ENCODE measurements at places on chromosomes 6 and 20. TPM values are rescaled to one million over a fixed set of nuclear protein-coding genes. Genes with fewer than 3 reads are reported as not detected.

DNA sequence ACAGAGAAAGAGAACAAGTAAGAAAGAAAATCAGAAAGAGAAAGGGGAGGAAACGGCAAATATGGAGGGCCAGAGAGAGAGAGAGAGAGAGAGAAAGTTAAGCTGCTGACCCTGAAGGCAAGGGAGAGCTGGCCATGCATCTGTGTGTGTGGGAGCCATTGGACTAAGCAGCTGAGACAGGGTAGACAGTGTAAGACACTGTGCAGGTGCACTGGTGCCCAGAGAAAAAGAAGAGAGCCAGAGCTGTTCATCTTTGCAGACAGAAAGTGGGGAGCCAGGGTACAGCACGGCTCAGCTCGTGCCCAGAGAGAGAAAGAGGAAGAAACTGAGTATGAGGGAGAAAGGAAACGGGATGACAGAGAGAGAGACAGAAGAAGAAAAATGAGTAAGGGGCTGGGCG, 24.2 kb upstream of the ZNF318 start:
- DNase-seq, result no peak

The ZBTB9 gene
- total RNA-seq, result 6.2 TPM

The MATN4 gene
- total RNA-seq, result under 0.01 TPM

The DEFB118 gene
- total RNA-seq, result not detected

GRCh38 chr6:54646069-54646950, 200.3 kb upstream of the FAM83B start:
- DNase-seq, result no peak

The COL21A1 gene
- not detected for total RNA-seq

DNA sequence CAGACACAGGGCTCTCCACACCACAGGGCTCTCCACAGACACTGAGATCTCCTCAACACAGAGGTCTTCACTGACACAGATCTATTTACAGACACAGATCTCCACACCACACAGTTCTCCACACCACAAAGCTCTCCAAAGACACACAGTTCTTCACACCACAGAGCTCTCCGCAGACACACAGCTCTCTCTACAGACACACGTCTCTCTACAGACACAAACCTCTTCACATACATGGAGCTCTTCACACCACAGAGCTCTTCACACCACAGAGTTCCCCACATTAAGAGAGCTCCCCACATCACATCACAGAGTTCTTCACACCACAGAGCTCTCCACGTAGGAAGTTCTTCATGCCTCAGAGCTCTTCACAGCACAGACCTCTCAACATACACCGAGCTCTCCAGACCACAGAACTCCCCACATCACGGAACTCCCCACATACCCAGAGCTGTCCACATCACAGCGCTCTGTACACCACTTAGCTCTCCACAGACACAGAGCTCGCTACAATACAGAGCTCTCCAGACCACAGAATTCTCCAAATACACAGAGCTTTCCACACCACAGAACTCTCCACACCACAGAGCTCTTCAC, 53.9 kb downstream of the ERMARD start:
- DNase-seq, result no peak

DNA sequence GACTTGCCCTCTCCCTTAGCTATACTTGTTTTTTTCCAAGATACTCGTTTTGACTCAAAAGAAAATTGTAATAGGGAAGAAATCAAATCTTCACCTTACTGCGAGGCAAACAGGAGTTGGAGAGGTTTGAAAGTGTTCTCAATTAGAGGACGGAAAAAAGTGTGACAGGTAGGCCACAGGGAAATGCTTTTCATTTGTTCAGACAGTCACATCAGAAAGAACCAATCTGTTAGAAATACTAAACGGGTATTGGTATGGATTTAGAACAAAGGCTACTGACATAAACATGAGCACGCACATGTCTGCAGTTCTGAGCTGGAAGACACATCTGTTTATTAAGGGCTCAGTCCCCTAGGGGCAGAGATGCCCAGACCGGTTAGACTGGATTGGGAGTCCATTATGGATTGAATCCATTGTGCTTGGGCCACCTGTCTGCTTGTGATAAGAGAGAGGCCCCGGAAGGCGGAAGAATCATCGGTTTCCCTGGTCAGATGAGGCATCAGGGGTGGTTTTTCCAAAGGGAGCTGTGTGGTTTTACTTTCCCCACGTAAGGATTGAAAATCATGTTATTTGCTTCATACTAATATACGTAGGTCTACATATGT, 220.9 kb upstream of the MYLIP start:
- no peak for DNase-seq

DNA sequence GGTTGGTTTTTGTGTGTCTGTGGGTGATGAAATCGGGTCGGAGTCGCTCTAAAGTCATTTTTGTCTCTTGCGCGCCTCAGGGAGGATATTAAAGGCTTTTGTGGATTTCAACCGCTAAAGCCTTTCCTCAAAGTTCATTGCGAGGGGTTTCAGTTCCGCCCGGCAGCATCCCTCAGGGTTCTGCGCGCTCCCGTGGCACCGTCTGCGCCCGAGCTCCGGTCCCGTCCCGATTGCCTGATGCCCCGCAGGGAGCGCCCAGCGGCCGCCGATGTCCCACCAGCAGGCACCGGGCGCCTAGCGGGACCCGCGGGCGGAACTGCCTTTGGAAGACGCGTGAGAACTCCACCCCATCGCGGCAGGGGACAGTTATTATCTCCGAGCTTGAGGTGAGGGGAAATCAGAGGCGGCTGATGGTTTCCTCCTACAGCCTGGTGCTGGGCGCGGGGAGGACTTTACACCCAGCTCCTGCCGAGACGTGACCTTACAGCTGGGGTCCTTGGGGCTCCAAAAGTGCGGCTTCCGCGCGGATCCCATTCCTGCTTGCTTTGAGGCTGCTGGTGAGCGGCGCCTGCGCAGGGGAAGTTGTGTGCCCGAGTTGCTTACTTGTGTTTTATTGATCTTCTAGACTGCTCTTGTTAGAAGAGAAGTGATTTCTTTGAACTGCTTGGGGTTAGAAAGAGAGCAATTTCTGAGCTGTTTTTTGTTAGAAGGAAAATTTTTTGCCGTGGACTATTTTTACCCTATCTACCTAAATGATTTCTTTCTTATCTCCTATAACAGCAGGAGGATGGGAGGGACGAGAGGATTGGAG, 27.1 kb downstream of the ULBP1 start:
- DNase-seq, result no peak

DNA sequence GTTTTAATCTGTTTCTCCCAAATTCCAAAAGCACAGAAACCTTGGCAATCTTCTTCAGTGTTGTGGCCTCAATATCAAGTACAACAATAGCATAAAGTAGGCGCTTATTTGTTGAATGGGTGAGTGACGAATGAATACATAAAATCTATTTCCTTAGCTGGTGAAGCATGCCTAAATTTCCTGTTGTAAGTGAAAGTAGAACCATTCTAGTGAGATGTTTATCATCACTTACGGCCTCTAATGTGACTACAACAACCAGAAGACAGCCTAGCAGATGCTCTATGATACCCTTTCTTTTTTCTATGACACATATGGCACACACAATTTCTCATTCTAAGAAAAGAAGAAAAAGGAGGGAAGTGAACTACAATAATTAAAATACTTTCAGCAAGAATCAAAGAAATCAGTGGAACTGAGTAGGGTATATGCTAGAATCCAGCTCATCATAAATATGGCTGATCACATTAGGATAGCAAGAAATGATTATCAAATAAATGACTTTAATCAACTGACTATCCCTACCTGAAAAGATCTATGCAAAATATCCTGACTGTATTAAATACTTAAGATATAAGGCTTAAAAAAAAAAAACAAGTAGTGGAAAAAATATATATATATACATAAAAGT, 67.4 kb downstream of the BTBD9 start:
- peak; percentile 68 for DNase-seq

DNA sequence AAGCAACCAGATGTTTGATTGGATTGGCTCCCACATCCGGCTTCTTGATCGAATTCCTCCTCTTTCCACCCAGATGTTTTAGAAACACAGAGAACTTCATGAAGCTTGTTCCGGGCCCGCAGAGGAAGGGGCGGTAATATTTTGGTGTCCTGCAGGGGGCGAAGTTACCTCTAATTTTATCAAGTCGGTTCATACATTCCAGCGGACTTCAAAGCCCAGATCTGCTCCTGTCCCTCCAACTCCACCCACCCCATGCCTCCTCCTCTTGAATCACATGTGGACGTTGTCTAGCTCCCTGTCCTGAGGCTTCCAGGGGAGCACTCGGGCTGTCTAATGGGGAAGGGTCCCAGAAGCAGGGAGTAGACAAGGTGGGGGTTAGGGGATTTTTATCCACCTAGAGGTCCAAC, 2.9 kb upstream of the BMP6 start:
- DNase-seq, result peak; percentile 10

DNA sequence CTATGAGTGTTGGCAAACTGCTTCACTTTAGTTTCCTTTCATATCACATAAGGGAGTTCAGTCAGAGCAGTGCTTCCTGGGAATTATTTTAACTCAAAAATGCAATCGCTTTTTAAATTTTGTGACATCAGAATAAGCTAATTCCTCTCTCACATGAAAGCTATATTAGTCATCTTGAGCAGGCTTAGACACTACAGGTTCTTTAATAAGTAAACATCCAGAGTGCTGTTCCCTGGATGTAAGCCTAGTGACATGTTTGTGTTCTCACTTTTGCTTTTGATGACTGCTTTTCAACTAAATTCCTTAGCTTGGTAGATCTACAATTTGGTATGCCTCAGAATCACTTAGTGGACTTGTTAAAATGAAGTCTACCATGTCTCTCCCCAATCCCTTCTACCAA, 252.7 kb upstream of the POU3F2 start:
- no peak for DNase-seq

GRCh38 chr20:49779972-49780371, 32.7 kb upstream of the SLC9A8 start:
- DNase-seq, result no peak

GRCh38 chr20:43994486-43995100, 79.9 kb downstream of the TOX2 start:
- no peak for DNase-seq

The HIVEP1 gene
- total RNA-seq, result 27.7 TPM

- no peak for DNase-seq
Observed at GRCh38 chr6:73079611-73079955, 145.7 kb downstream of the KHDC1L start.

The TCF15 gene
- 0.81 TPM for total RNA-seq

The SIRPD gene
- 0.27 TPM for total RNA-seq

GRCh38 chr20:61117725-61118124, 134.3 kb upstream of the CDH4 start:
- no peak for DNase-seq

The EYS gene
- total RNA-seq, result under 0.01 TPM

DNA sequence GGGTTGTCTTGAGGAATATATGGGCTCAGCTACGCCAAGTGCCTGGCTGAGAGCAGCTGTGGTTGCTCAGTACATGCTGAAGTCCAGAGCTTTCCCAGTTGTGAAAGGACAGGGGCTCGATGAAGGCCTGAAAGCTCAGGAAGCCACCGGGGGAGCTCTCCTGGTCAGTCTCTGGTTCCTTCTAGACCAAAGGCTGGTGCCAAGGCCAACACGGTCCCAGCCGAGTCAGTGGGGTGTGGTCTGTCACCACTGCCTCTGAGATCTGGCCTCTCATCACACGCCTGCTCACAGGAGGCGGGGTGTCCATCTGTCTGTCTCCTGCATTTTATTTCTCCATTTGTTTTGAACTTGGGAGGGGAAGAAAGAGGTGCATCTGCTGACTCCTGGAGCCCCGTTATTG, 4.9 kb upstream of the FAM83C start:
- DNase-seq, result no peak

GRCh38 chr6:33091957-33092356, 16.2 kb downstream of the HLA-DPB1 start:
- peak; percentile 58 for DNase-seq

- DNase-seq, result no peak
Observed at GRCh38 chr6:63571361-63572043, 778 bp upstream of the LOC128125822 start.

The ZFP57 gene
- 1.9 TPM for total RNA-seq

The MUCL3 gene
- not detected for total RNA-seq

The RBBP8NL gene
- total RNA-seq, result not detected

- peak; percentile 71 for DNase-seq
Observed at GRCh38 chr20:56400001-56400640, 7.7 kb downstream of the CSTF1 start.

The LAMA2 gene
- total RNA-seq, result not detected

GRCh38 chr6:155212616-155213380, 51.0 kb upstream of the CLDN20 start:
- no peak for DNase-seq

DNA sequence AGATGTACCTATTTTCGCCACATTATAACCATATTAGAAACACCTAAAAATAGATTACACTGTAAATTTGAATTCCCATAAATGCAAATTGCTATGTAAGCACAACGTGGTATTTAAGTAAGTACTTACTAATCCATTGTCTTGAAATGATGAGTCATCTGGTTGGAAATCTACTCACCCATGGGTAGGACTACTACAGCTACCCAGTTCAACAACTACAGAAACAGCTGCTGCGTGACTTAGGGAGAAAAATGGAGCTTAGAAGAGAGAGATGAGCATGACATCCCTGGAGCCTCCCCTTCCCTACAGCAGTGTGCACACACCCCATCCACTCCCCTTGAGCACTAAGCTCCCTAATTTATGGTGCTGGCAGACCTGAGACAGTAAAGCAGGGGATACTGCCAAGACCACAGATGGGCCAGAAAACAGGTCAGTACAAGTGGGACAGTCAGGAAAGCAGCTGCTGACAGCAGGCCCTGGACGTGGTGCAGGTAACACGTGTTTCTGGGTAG, 26.9 kb downstream of the RRAGD start:
- DNase-seq, result no peak

GRCh38 chr6:105900125-105900937, 185.8 kb upstream of the PRDM1 start:
- DNase-seq, result no peak

DNA sequence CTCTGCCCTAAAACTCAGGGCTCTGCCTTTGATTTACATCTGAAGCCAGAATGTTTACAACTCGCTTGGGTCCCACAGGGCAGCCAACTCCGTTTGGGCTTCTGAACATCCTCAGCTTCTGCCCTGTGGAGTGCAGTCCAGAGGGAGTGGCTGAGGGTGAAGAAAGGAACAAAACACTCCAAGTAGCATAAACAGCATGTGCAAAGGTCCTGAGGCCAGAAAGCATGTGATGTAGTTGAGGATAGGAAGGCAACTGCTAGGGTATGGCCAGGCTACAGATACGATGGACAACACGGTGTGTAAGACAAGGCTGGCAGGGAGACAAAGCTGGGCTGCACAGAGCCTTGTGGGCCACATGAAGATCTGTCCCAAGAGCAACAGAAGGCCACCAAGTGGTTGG, 12.5 kb downstream of the JAG1 start:
- DNase-seq, result no peak

All from hematopoietic multipotent progenitor cell (in vitro differentiated cells).